Prostate gland (tissue), 2 donors: ENCODE measurements at places on chromosomes 5 and 9.

GRCh38 chr5:57831932-57832331 lies 349.3 kb upstream of the ACTBL2 start:
- no peak for DNase-seq

- no peak for DNase-seq
Measured at GRCh38 chr9:105700668-105701067, 6.3 kb downstream of the TMEM38B start.

DNA sequence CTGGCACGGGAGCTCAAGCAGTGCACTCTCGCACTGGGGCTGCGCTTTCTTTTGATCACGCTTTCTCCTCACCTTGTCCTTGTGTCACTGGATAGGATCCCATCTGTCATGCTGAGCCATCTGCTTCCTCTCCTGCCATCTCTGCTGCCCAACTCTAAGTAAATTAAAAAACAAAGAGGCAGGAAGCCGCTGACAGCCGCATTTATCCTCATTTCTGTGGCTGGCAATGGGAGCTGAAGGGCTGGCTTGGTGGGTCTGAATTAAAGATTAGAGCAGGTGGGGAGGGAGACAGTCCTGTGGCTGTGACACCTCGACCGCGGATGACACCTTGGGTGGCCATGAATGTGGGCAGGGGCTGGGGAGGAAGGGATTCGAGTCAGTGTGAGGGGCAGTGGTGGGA lies 159.2 kb upstream of the ALDH1B1 start:
- DNase-seq: no peak

GRCh38 chr5:180137401-180138213 lies 66.0 kb upstream of the RNF130 start:
- no peak for DNase-seq

GRCh38 chr5:153463806-153464205 lies 26.7 kb upstream of the GRIA1 start:
- DNase-seq: no peak
